Inflammatory macrophage (primary cell): ENCODE measurements at places on chromosomes 5 and 9.
A peak's percentile ranks its signal among the peaks of the same experiment; 100 is the strongest.

DNA sequence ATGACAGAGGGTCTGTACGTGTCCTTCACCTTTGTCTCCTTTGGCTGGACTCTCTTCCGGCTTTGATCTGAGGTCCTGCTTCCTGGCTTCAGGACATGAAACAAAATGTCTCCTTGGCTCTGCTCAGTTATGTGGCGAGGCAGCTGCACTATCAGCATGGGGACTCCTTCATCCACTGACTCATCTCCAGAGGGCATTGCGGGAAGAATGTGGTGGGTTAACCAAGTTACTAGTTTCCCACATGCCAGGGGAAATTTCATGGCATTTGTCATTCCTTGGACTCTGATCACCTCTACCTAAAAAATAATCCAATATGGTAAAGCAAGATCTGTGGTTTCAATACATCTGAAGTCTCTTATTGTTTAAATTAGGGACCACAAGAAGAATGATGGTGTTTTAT is 259.7 kb downstream of the MED10 start:
- DNase-seq = no peak

DNA sequence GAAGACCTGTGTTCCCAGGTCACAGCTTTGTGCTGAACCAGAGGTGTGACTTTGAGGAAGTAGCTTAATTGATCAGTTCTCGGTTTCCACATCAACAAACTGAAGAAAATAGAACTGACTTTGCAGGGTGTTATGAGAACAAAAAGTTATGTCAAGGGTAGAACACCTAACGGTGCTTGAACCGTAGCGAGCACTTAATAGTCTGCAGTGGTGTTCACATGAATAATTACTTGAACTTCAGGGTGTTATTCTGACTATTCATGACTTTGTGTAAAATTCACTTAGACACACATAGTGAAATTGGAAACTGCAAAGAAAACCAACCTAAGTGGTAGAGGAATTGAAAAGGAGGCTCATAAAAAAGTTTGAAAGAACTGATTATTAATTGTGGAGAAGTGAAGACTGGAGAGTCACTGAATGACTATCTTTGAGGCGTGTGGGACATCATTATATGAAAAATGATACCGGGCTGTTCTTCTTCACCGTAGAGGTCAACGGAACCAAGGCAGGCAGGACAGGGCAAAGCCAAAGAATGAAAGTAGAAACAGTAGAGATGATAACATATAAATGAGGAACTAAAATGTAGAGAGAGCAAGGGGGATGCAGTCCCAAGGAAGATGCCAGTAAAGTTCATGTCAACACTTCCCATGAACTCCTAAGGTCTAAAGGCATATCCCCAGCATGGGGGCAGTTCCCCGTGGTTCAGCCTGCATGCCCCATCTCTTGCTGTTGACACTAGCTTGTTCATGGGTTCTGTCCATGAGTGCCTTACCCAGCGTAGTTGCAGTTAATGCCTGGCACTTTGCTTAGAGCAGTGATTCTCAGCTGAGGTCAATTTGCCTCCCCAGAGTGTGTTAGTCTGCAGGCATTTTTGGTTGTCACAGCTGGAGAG is 118.7 kb downstream of the ZNF462 start:
- DNase-seq = no peak

- no peak for DNase-seq
Measured at GRCh38 chr5:78731884-78732283, 83.3 kb upstream of the LHFPL2 start.

DNA sequence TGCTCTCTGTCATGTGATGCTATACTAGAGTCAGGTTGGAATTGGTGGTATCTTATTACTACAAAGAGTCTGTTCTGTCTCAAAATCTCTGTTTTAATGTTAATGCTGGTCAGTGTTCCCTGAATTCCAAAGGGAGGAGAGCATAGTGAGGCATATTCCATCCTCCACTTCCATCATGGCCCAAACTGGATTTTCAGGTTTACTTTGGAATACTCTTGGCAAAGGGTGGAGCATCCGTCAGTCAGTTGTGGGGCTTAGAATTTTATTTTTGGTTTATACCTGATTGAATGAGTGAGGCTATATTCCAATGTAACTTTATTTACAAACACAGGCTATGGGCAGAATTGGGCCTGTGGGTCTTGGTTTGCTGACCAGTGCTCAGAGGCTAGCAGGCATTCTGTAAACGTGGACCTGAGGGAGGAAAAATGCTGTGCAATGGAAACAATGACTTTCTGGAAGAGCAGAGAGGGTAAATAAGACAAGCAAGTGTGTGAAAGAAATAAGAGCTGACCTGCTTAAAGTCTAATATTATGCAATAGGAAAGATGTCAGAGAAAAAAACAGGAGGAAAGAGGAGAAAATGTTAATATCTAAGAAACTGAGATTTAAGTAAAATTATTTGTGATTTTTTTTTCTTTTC is 106.2 kb upstream of the CLINT1 start:
- DNase-seq = no peak

DNA sequence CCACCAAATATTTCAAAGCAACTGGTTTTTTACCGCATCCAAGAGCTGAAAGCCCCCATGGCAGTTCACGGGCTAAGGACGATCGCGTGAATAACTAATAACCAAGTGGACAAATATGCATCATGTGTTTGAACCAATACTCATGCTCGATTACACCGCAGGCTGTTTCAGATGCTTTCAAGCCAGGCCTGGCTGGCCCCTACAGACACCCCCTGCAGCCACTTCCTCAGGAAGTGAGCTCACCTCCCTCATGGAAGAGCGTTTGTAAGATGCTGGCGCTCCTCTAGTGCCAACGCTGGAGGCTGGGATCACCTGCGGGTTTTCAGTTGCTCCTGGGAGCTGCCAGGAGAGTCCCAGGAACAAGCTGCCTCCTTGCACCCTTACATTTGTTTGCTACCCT is 53.9 kb upstream of the PTCH1 start:
- DNase-seq = no peak

- no peak for DNase-seq
Measured at GRCh38 chr9:80012557-80013330, 441.0 kb downstream of the TLE4 start.

GRCh38 chr9:2849941-2850340 is 6.0 kb upstream of the PUM3 start:
- peak; percentile 5 for DNase-seq

DNA sequence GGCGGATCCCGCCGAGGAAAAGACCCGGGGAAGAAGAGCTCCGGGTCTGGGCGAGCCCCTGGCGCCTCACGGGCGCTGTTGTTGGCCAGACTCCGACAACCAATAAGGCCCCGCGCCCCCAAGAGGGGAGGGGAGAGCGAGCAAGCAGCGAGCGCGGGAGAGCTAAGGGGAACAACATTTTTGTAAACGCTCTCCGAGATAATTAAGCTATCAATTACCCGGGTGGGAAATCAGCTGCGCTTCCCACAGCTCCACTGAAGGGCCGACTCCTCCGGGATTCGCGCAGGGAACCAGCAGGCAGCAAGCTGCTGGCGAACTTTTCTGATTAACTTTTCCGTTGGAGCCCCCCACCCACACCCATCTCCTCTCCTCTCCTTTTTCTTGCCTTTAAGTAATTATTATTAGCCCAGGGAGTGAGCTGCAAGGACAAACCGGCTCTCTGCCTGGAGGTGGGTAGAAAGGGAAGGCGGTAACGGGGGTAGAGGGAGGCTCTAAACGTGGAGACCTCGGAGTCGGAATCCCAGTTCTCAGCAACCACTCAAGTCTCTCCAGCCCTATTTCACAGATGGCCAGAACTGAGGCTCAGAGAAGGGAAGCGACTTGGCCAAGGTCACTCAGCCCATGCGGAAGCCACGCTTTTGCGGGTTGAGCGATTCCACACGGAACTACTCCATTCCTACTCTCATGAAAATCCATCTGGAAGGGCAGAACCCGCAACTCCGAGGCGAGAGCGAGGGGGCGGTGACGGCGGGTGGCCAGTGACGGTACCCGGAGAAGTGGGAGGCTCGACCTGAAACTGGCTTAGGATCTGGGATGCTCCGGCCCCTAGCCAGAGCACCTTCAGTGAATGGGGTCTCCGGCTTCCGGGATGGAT is 1.3 kb downstream of the ASTN2 start:
- DNase-seq = no peak

DNA sequence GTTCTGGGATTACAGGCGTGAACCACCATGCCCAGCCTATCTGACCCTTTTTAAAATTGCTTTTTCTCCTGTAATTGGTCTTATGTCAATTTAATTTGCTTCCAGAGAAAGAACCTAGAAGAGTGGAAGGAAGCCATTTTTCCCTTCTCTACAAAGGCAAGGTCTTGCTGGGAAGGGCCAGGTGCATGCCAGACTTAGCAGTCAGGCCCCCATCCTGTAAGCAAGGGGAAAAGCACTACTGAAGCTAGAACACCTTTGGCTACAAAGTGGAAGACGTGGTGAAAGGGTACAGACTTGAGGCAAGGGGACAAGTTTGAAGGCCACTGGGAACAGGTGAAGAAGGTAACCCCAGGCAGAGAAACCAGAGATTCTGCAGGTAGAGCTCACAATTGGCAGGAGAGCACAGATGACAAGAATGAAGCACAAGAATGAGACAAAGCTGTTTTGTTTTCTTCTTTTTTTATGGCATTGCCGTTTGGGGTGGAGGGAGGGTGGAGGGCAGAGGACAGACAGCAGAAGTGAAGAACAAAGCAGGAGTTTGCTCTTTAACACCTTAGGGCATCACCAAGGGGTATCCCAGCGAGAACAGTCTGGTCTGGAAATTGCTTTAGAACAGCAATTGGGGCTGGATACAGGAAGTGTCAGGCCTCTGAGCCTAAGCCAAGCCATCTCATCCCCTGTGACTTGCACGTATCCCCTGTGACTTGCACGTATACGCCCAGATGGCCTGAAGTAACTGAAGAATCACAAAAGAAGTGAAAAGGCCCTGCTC is 72.9 kb downstream of the SERINC5 start:
- DNase-seq = peak; percentile 15

GRCh38 chr9:93031629-93032430 is 26.7 kb upstream of the SUSD3 start:
- peak; percentile 90 for DNase-seq

DNA sequence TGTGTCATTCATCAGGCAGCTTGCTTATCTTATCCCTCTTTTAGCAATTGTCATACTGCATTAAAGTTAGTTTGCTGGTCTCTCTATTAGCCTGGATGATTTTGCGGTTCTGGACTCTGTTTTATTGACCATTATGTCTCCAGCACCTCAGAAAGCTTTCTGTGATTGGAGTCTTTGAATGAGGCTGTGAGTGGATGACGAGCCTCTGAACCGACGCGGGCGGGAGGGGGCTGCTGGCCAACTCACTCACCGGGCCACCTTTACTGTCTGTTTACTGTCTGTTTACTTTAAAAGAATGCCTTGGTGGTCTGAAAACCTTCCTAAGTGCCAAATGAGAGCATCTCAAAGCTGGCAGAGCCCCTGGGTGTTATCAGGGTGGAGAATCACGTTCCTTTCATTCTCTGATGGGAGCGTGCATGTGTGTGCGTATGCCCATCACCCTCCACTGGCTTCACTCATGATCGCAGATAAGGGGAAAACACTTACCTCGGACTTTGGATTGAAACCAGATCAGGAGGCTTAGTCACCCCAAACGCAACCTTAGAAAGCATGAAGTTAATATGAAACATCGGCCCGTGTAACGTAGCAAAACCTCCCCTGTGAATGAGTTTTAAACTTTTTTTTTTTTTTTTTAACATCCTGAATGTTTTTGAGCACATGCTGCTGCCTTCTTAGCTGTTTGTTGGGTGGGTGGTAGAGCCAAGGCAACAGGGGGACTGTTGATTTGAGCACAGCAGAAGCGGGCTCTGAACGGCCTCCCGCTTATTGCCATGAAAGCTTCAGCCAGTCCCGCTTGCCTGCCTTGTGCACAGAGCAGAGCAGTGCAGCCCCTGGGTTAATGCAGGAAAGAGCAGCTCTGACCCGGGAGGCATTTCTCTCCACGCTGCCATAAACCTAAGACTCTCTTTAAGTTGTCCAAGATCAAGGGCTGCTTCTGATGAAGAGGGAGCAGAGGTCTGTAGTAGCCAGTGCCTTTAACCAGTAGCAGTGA is 173.6 kb downstream of the GADD45G start:
- DNase-seq = no peak

DNA sequence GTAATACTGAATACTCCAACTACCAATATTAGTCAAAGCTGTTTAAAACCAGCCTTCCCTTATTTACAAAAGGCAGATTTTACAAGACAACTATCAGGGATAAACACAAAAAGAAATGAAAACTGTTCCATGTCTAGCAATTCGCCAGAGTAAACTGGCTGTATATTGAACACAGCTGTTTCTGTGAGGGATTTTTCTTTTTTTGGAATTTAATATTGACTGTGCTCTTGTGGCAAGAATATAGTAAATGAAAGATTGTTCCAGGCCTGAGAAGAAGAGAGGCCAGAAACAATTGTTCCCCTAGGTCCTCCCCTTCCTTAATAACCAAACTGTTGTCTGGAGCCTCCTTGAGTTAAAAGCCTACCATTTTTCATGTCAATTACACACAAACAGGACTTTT is 188.6 kb downstream of the PDE4D start:
- DNase-seq = no peak

DNA sequence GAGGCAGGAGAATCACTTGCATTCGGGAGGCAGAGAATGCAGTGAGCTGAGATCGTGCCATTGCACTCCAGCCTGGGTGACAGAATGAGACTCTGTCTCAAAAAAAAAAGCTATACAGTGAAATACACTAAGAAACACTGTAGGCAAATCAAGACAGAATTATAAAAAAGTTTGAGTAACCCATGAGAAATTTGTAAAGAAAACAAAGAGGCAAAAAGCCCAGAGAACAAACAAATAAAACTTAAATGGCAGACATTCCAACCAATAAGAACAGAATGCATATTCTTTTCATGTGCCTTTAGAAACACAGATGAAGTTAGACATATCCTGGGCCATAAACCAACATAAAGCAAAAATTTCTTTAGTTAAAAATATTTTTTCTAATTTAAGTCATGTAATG is 30.6 kb downstream of the ZNF169 start:
- DNase-seq = no peak

- no peak for DNase-seq
Measured at GRCh38 chr5:3347741-3348140, 247.9 kb upstream of the IRX1 start.

- no peak for DNase-seq
Measured at GRCh38 chr5:80368661-80369480, 39.0 kb upstream of the ZFYVE16 start.

GRCh38 chr5:132756542-132756941 is 9.3 kb downstream of the CCNI2 start:
- DNase-seq = no peak

DNA sequence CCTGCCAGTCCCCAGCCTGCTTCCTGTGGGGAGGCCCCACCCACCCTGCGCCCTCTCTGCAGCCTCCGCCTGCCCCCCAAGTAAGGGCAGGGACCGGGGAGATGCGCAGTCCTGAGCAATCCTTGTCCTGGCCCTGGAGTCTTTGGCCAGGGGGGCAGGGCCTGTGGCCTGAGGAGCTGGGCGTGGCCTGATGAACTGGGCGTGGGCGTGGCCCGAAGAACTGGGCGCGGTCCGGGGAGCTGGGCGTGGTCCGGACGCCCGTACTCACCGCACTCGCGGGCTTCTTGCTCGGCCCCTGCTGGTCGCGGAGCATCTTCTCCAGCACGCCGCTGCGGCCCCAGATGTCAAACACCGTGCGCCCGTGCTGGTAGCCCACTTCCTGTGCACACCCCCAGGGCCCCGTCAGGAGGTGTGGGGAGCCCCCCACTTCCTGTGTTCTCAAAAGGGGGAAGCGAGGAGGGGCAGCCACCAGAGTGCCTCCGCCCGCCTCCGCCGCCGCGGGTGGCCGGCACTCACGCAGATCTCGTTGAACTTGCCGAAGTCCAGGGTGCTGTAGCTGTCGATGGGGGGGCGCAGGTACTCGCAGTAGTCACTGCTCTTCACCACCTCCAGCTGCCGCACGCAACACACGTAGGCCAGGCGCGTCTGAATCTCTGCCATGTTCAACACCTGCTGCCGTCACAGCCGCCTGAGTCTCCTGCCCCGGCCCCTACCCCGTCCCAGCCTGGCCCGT is 2.7 kb upstream of the NSMF start:
- DNase-seq = peak; percentile 94
